ENCODE measurements at places on chromosomes 5 and 9.

GRCh38 chr9:122080986-122081385 is 12.1 kb downstream of the TTLL11 start:
- DNase-seq, result no peak

- DNase-seq, result no peak
Measured at GRCh38 chr9:133285252-133285775, 10.3 kb upstream of the ABO start.

DNA sequence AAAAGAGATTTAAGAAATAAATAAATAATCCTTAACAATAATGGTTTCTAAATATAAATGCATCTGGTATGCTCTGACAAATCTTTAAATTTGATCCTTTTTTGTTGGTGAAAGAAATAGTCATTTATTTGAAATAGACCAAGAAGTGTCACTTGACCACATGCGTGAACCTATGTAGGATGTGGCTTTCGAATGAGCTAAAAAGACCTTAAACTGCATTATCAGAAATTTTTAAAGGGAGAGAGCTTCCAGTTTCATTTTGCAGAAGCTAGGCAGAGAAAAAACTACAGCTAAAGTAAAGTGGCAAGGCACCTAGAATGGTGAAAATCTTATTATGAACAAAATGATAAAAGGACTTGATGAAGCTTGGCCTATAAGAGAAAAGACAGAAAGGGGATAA is 309.2 kb upstream of the EFNA5 start:
- no peak for DNase-seq

DNA sequence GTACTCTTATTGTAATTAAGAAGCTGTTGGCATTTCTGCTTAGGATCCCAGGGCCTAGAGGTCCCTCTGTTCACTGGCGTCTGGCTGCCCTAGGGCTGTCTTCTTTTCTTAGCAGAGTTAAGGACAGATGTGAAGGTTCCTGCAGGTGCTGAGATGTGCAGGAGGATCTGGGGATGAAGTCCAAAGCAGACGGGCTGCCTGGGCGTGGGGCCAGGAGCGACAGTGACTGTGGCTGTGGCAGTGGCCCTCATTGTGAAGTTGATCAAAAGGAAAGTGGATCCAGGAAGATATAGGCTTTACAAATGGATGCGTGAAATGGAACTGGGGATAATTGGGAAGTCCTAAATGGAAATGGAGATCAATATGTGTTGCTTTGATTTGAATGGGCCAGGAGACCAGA is 19.1 kb upstream of the SH3PXD2B start:
- DNase-seq, result no peak

GRCh38 chr5:146765089-146765832 is 113.3 kb downstream of the PPP2R2B start:
- DNase-seq, result no peak

- DNase-seq, result no peak
Measured at GRCh38 chr9:3857673-3858072, 331.9 kb upstream of the RFX3 start.
